ENCODE measurements at places on chromosomes 2 and 18.

DNA sequence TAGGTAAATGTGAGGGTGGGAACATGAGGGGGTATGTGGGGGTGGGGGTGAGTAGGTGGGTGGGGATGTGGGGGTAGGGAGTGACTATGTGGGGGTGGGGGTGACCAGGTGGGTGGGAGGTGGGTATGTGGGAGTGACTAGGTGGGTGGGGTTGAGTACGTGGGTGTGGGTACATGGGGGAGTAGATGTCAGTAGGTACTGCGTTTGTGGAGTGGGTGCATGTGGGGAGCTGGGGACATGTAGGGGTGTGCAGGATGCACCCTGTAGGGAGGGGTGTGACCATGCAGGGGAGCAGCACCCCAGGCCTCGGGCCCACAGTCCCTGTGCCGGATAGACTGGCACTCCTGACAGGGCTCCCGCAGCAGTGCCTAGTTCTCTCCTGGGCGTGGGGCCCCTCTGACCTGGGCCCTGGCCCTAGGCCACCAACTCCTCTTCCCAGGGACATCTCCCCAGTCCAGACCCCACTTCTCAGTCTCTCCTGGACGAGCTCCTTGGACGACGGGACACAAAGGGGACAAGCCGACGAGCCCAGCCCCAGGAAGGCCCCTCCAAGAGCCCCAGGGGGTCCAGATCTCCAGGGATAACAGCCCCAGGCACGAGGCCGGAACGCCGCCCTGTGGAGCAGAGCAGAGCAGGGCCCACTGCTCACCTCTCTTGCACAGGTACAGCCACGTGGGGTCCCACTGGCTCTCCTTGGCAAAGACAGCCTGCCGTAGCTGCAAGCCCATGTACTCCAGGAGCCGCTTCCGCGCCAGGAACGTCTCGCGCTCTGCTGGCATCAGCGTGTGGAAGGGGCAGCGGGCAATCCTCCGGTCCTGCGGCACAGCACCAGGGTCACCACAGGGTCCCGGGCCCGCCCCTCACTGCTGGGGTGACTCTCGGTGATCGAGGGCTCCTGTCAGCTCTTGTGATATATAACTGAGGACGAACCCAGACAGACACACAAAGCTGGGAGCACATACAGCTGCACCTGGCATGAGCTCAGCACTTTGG is 58.2 kb downstream of the ANKMY1 start:
- no peak for DNase-seq

- DNase-seq: no peak
Observed at GRCh38 chr2:186099826-186100225, 361.2 kb downstream of the FSIP2 start.

GRCh38 chr18:75365837-75366236 is 61.7 kb downstream of the SMIM21 start:
- no peak for DNase-seq

DNA sequence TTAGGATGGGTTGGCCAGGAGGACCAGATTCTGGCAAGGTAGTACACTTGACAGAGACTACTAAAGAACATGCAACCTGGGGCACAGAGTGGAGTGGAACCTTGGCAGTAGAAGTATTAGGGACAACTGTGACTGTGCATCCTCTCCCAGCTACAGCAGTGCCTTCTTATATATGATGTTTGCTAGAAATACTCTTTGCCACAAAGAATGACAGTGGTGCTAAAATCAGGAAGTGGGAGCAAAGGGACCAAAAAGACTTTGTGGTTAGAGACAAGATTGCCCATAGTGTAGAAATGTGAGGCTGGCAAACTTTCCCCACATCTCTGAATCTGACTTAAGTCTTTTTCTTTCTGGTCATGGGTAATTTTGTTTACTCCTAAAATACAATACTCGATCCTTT is 9.4 kb upstream of the SLC38A11 start:
- peak; percentile 52 for DNase-seq

GRCh38 chr2:154961676-154962075 is 263.2 kb downstream of the KCNJ3 start:
- DNase-seq: no peak

- no peak for DNase-seq
Observed at GRCh38 chr2:225999692-226000091, 600.2 kb downstream of the NYAP2 start.

GRCh38 chr2:33051586-33052360 is 105.0 kb downstream of the LTBP1 start:
- DNase-seq: no peak

DNA sequence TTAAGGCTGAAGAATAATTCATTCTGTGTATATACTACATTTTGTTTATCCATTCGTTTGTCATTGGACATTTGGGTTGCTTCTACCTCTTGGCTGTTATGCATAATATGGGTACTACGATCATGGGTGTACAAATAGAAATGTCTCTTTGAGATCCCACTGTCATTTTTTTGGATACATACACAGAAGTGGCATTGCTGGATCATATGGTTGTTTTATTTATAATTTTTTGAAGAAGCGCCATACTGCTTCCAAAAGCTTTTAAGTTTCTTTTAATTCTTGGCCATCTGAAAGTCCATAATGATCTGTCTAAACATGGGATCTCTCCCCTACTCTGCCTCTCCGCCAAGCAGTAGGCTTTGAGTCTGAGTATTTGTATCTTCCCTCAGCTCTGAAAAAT is 18.6 kb downstream of the PPM1B start:
- DNase-seq: no peak

GRCh38 chr2:97742381-97742847 is 29.0 kb downstream of the ZAP70 start:
- DNase-seq: no peak

GRCh38 chr2:163471947-163472346 is 263.9 kb downstream of the FIGN start:
- DNase-seq: peak; percentile 18

- DNase-seq: no peak
Observed at GRCh38 chr2:240502430-240503121, 55.2 kb downstream of the ANKMY1 start.

- DNase-seq: no peak
Observed at GRCh38 chr2:5589183-5589582, 103.0 kb upstream of the SOX11 start.

- no peak for DNase-seq
Observed at GRCh38 chr2:100057901-100058261, 84.5 kb downstream of the AFF3 start.

- DNase-seq: no peak
Observed at GRCh38 chr2:69960821-69961220, 610 bp downstream of the ASPRV1 start.

GRCh38 chr2:29509397-29509796 is 394.2 kb downstream of the CLIP4 start:
- DNase-seq: no peak

DNA sequence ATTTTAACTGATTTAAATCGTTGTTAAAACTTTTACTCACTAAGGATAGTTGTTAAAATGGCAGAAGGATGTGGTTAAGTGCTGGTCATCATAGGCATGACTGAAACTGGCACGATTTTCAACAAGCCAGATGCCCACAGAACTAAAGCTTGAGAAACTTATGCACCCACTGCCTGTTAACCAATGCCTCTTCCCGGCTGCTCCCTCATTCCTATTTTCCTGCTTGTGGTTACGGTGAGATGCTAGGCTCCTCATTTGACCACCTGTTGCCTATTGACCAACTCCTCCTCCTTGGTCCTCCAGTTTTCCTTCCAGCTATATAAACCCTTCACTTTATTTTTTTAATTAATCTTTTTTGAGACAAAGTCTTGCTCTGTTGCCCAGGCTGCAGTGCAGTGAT is 238.7 kb downstream of the TFCP2L1 start:
- DNase-seq: no peak

DNA sequence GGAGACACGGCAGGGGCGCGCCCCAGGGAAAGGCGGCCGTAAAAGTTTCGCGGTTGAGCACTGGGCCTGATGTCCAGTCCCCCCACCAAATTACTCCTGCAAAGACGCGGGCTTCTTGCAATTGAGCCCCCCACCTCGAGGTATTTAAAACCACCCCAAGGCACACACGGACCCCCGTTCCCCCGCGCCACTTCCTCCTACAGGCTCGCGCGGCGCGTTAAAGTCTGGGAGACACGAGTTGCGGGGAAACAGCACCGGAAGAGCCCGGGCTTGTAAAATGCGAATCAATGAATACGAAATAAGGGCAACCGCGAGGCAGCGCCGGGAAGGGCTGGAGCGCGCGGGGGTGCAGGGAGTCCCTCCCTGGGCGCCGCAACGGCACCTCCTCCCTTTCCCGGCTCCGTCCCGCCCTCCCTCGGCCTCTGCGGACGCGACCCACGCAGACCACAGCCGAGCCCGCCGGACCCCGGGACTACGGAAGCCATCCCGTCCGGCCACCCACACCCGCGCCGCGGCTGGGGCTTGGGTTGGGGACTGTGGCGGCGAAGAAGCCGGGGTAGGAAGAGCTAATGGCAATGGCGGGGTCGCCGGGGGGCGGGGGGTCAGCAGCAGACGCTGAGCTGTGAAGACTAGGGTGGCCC is 918 bp upstream of the NETO1 start:
- no peak for DNase-seq

GRCh38 chr2:86292571-86293515 is 44.6 kb downstream of the REEP1 start:
- no peak for DNase-seq

DNA sequence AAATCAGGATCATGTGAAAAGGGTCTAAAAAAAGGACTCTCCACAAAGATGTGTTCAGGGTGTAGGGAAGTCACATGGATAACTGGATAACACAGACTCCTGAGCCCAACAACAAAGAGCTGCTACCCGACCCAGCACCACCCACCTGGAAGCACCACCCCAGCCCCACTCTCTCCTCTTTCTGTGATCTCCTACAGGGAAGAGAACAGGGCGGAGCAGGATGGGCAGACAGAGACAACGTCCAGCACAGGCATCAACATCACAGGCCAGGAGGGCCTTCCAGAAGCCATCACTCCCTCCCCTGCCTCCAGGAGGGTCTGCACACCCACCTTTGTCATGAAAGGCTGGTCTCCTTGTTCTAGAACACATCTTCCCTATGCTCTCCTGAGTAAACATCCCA is 1.3 kb upstream of the CIB4 start:
- DNase-seq: no peak

- DNase-seq: no peak
Observed at GRCh38 chr2:85649201-85650190, 18.5 kb downstream of the SFTPB start.

DNA sequence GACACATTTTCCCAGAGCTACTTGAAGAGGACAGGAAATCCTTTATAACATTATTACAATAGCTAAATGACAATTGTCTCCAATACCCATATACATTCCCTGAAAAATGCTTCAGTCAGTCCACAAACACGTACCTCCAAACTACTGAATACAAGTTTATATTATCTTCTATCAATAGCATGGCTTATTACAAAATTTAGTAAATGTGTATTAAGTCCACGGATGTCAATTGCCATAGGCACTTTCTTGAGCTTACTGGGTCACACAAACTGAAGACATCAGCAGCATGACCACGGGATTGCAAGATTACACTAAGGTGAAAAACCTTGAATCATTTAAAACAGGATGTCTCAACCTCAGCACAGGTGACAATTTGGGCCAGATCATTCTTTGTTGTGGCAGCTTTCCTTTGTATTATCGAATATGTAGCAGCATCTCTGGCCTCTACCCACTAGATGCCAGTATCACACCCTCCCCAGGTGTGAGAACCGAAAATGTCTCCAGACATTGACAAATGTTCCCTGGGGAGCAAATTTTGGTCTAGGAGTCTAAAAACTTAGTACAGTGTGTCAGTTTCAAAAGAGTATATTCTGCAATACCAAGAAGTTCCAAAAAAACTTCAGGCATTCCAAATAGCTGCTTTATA is 1.4 kb downstream of the MBD2 start:
- peak; percentile 38 for DNase-seq

DNA sequence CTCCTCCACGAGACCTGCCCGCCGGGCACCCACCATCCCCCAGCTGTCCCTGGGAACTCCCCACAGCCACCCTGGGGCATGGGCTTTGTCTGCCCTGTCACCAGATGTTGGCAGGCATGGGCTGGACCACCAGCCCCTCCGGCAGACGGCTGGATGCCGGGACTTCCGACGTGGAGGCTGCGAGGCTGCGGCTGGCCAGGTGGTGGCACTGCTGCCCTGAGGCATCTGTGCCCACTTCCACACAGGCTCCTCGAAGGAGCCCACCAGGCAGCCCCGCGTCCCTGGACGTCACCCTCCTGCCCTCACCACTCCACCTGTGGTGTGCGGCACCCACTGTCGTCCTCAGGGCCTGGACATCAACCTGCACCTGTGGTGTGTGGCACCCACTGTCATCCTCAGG is 319.9 kb upstream of the SALL3 start:
- DNase-seq: peak; percentile 0

GRCh38 chr18:50457639-50458038 is 82.8 kb downstream of the SKA1 start:
- no peak for DNase-seq

- no peak for DNase-seq
Observed at GRCh38 chr18:34342960-34343359, 118.2 kb upstream of the NOL4 start.

- DNase-seq: no peak
Observed at GRCh38 chr2:425947-426346, 138.1 kb upstream of the ALKAL2 start.

DNA sequence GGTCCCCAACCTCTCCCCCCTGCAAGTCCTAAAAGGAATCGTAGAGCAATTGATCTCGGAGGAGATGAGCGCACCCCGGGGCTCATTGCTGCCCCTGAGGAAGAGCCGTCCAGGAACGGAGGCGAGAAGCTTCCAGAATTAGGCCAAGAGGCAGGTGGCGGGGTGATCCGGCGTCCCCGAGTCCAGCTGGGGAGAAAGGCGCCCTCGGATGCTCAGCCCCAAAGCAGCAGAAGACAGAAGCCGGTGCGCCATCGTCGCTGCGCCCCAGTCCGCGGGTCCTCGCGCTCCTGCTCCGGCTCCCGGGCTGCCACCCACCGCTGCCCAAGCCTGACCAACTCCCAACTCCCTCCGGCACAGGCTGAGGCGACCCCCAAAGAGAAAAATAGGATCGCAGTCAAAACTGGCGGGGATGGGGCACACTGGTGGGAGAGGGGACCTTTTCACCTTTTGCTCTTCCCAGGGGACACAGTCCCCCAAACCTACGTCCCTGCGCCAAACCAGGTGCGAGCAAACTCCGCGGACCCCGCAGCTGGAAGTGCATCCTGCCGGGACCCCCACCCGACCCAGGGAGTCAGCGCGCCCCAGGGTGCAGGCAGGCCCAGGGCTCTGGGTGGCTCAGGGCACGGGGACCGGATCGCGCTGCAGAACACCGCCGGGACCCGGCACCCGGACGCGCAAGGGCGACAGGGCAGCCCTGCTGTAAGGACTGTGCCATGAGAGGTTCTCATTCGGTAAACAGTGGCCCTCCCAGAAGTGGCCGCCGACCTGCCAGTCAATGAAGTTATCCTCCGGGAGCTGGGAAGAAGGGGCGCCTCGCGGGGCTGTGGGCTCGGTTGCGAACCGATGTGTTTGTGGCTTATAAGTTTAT is 8.4 kb upstream of the MEIS1 start:
- no peak for DNase-seq
